Activated CD4-positive, alpha-beta T cell treated with anti-CD3 and anti-CD28 coated beads for 36 hours (primary cell): ENCODE measurements at places on chromosomes 11 and 22.

DNA sequence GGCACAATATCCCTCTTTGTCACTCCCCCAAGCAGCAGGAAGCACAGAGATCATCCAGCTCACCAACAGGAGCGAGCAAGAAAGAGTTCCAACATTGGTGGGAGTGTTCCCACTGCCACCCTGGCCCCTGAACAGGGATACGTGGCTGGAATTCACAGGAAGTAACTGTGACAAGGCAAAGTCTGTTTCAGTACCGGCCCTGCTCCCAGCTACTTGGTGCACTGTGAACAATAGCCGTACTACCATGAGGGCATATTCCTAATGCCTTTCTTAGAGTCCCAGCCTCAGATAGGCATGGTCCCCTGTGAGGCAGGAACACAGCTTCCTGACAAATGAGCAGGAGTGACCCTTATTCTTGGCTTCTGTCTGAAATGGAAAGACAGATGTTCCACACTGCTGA lies 1.8 kb upstream of the SLC37A2 start:
- DNase-seq: no peak

DNA sequence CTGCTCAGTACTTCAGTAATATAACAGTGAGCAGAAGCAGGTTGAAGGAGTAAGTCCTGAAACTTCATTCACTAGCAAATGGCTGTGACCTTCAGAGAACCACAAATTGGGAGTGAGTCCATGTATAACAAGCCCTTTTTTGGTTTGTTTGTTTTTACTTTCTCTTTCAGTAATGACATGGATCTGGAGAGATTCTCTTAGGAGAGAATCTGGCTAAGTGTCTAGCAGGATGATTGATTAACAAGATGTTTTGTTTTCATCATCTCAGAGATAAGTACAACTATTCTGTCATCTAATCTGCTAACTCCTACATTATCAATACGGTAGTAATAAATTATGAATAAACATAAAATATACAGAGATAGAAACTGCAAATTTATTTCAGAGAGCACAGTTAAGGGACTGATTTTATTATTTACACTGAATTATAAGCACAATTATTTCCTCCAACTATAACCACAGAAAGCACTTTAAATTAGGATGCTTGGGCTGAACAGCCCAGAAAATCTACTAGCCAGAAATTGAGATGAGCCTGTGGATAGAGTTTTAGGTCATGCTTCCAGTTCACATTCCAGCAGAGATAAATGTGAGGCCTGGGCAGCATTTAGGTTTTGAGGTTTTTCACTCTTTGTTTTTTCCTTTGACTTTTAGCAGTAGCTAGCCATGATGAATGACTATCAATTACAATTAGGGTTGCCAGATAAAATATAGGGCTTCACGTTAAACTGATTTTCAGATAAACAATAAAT lies 429.3 kb upstream of the FAT3 start:
- DNase-seq: no peak

GRCh38 chr22:22038178-22038880 lies 55.7 kb upstream of the TOP3B start:
- DNase-seq: no peak

- no peak for DNase-seq
Observed at GRCh38 chr11:92811341-92811740, 158.1 kb upstream of the MTNR1B start.

DNA sequence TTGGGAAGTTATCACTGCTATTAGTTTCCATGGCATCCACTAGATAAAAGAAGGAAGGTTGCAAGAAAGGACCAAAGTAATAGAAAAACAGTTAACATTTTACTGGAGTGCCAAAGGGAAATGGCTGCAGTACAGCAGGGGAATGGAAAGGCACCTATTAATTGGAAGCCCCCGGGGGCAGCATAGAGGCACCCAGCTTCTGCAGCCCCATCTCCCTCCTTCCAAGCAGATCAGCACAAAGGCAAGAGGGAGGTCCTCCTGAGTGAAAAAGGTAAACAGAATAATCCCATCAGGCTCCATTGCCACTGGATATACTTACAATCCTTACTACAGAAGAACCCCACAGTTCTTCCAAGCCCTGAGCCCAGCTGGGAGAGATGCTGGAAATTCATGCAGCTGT lies 887.1 kb downstream of the DLG2 start:
- no peak for DNase-seq

DNA sequence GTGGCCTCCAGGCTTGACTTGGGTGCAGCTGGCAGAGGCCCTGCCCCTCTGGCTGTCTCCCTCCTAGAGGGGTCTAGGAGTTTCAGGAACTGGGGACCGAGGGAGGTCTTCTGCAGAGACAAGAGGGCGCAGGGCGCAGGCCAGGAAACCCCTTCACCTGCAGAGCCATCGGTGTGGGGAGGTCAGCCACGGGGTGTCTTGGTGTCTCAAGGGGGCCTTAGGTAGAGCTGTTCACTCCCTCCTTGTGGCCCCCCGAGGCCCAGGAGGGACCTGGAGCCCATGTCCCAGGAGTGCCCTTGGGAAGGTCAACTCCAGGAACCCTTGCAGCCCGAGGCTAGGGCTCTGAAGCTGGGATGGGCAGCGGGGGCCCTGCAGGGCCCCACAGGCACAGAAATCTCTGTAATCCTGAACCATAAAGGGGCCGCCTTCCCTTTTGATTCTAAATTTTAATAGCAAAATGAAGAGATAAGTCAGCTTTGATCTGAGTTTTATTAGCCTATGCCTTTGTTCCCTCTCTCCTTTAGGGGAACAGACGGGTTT lies 31.4 kb upstream of the TH start:
- DNase-seq: peak; percentile 3

- DNase-seq: no peak
Observed at GRCh38 chr11:119764108-119764868, 35.3 kb upstream of the NECTIN1 start.

- DNase-seq: no peak
Observed at GRCh38 chr11:5038341-5038740, 8.0 kb upstream of the OR52J3 start.

DNA sequence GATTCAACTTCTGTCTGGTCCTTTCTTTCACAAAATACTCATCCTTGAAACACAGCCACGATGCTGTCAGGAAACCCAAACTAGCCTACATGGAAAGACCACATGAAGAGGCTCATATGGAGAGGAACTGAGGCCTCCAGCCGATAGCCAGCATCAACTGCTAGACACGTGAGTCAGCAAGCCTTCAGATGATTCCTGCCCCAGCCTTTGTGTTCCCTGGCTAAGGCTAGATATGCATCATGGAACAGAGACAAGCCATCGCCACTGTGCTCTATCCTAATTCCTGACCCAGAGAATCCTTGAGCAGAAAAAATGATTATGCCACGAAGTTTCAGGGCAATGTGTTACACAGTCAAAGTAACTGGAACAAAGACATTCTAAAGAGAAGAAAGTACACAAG lies 75.5 kb downstream of the ENTHD1 start:
- no peak for DNase-seq
